ENCODE measurements at places on chromosomes 4 and X.

GRCh38 chrX:70635227-70635626, 190.6 kb downstream of the DLG3 start:
- no peak for DNase-seq

DNA sequence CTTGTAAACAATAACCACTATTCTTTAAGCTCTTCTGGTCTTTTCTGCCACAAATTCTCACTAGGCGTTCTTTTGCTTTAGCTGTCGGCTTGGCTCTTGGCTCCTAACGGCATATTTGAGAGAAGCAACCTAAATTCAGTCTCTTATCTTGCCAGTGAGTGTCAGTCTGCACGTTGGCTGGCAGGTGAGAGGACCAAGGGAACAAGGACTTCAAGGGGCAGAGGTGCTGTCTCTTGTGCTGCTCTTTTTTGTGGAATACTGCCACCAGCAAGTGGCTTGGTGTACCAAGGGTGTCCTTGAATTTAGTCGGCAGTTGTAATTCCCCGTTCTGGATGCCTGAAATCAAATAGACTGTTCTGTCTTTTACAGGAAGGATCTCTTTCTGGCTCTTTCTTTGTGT, 77.8 kb upstream of the SLC4A4 start:
- no peak for DNase-seq

DNA sequence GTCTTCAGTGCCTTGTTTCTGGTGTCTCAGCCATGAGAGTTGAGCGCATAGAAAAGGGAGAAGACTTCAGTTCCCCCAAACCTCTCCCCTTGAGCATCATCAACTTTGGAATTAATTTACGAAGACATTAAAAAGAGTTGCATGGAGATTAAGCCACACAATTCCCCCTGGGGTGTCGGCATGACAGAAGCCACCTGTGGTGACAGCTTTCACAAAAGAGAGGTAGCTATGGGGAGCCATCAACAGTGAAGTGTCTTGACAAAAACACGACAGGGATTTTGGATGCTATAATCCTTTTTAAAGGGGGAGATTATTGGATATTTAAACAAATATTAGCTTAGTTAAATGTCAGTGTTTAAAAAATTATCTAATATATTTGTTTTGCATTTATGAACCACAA, 307.6 kb downstream of the LDB2 start:
- no peak for DNase-seq

GRCh38 chr4:3655485-3655884, 110.7 kb upstream of the ADRA2C start:
- DNase-seq = no peak

GRCh38 chr4:127771535-127772275, 10.4 kb upstream of the HSPA4L start:
- no peak for DNase-seq

DNA sequence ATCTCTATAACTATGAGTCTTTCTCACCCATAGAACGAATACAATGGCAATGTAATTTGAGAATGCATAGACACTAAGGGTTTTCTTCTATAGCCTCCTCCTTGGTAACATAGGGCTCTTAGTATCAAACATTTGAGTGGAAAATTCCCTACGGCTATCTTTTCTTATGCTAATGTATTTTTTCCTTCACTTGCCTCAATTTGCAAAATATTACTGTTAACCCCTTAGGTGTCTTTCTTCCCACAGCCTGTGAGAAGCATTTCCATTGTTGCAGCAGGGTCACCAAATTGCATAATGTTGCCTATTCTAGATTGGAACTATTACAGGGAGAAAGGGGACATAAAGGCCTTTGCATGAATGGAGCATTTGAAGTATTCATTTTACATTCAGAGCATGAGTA, 140.5 kb upstream of the RAPGEF2 start:
- DNase-seq = no peak

DNA sequence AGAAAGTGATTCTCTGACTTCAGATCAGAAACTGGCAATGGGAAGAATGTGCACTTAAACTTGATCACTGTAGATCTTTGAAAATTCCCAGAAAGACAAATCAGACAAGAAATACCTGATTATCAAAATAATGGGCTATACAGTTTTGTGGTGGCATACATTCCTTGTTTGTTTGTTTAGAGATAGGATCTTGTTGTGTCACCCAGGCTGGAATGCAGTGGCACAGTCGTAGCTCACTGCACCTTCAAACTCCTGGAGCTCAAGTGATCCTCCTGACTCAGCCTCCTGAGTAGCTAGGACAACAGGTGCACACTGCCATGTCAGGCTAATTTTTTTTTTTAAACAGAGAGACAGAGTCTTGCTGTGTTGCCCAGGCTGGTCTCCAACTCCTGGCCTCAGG, 81.0 kb upstream of the SPRY1 start:
- DNase-seq = no peak

GRCh38 chrX:16113978-16114565, 9.3 kb upstream of the GRPR start:
- DNase-seq = no peak

GRCh38 chrX:267771-268261, 13.4 kb upstream of the PLCXD1 start:
- DNase-seq = no peak

- no peak for DNase-seq
These were observed 271.2 kb upstream of the SMIM31 start for GRCh38 chr4:164482758-164483157.

GRCh38 chr4:16694884-16695276, 203.6 kb downstream of the LDB2 start:
- DNase-seq = no peak

GRCh38 chr4:145937971-145938611, 532 bp downstream of the ZNF827 start:
- DNase-seq = no peak

GRCh38 chrX:119573222-119573621, 1.1 kb upstream of the UBE2A start:
- DNase-seq = no peak

- no peak for DNase-seq
These were observed 2.9 kb downstream of the CXCL8 start for GRCh38 chr4:73743281-73743680.

GRCh38 chr4:152462695-152463094, 73.2 kb downstream of the FBXW7 start:
- DNase-seq = no peak

GRCh38 chrX:28312965-28313364, 274.3 kb upstream of the IL1RAPL1 start:
- no peak for DNase-seq

GRCh38 chrX:150842198-150842685, 56.2 kb downstream of the CD99L2 start:
- no peak for DNase-seq

- DNase-seq = peak; percentile 11
These were observed 160.5 kb downstream of the ZNF518B start for GRCh38 chr4:10296730-10297129.

- DNase-seq = no peak
These were observed 813.8 kb upstream of the HTR2C start for GRCh38 chrX:113770071-113770470.

DNA sequence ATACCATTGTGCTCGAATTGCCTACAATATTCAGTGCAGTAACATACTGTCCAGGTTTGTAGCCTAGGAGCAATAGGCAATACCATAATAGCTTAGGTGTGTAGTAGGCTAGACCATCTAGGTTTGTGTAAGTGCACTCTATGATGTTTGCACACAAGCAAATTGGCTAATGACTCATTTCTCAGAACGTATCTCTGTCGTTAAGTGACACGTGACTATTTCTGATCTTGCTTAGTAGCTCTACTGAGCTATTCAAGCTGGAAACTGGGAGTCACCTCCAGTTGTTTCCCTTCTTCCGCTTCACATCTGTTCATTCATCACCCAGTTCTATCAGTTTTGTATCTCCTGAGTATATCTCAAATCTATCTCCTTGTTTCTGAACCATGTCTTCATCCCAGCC, 86.1 kb downstream of the HNRNPD start:
- DNase-seq = no peak

GRCh38 chrX:20527558-20528011, 260.9 kb upstream of the RPS6KA3 start:
- no peak for DNase-seq

DNA sequence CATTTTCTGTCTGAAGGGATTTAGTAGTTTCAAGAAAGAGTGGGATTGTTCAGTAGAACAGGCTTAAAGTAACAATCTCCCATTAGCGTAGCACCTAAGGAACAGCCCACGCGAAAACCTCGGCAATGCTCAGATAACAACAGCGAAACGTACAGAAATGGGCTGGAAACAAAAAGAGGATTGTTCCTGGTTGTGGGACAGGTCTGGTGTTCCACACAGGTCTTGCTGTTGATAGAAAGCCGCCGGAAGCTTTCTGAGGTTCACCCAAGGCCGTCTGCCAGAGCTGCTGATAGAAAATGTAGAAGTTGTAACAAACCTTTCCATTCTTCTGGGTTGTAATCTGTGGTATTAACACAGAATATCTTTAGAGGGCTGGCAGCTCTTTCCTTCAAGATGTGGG, 69.4 kb upstream of the CLCN4 start:
- no peak for DNase-seq

- DNase-seq = no peak
These were observed 8.3 kb downstream of the SPATA18 start for GRCh38 chr4:52059372-52059771.

GRCh38 chrX:118879586-118879985, 56.0 kb downstream of the ZCCHC12 start:
- DNase-seq = no peak

GRCh38 chr4:109547394-109547793, 12.7 kb upstream of the MCUB start:
- DNase-seq = no peak

DNA sequence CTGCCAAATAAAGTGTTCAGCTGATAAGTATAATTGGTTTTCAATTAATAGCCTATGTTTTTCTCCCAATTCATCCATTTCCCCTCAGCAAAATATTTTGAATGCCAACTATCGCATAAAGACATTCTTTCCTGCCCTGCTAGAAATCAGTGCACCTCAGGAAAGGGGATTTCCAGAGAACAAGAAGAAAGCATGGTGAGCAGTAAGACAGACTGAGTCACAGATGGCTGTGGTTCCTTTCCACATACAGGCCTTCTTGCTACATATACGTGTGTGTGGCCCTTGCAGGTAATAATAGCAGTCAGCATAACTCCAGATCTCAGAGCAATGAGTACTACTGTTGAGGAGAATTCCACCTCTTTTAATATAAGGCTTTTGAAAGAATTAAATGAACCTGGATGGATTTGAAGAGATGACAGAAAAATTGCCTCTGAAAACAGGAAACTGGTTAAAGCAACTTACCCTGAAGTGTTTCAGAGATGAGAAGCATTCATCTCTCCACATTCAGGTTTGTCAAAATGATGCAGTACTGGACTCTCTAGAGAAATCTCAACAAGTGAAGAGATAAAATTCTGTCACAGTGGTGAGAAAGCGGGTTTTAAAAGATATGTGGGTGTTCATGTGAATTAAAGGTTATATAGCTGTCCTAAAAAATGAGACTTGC, 13.6 kb downstream of the GASK1B start:
- no peak for DNase-seq

DNA sequence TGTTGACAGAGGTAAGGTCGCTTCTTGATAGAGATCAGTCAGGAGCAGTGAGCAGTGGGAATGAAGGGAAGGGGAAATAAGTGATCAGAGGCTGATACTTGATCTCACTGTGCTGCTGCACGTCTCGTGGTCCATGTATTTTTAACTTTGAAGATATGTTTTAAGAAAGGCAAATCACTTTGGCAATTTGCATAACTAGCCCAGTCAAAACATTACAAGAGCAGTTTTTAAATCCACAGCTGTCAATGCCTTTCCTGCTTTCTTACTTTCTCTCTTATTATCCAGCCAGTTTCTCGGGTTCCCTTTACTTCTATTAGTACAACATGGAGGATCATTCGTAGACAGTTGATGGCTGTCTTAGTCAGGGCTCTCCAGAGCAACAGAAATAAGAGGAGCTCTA, 472.8 kb downstream of the TMA16 start:
- no peak for DNase-seq

DNA sequence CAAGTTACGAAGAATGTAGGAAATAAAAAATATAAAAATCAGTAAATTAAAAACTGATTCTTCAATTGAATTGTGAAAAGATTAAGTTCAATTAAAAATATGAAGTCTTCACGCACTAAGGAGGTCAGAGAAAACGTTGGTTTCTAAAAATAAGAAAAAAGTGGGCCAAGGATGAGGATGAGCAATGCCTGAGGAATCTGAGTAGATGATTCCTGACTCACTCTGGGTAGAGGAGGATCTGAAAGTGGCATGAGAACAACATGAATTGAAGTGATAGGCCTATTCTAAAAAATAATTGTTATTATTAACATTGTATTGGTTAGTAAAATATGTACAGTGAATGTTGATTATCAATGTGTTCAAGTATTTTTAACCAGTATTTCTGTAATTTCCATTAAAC, 444.2 kb downstream of the GRIA2 start:
- DNase-seq = no peak

DNA sequence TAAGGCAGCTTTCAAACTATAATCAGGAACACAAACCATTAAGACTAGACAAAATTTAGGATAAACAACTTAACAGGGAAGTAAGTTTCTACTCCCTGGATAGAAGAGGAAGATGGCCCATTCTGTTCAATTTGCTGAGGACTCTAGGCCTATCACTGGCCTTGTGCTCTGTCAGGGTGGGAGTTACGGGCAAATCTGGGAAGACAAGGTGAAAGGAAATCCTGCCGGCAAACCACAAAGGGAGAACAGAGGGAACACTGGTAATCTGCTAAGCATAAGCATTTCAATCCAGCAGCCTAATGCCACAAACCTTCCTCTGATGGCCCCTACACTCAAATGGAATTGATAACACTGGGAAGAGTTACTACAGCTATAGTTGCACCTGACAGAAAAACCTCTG, 8.3 kb downstream of the GPR82 start:
- no peak for DNase-seq

GRCh38 chr4:2671267-2671895, 84.8 kb downstream of the TNIP2 start:
- DNase-seq = no peak

DNA sequence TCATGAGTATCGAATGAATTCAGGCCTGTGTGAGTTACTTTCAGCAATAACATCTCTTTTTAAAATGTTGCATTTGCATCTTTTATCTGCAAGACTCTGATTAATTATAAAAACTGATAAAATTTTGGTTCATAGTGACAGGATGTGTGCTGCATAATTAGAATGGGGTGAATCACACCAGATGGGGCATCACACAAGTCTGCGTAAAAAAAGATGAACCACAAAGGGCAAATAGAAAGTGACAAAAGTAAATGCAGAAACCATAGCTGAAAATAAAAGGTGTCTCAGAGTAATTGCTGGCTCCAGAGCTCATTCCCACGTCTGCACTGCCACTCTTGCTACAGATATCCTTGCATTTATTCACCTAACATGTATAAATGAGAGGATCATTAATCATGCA, 131.1 kb downstream of the HS3ST1 start:
- no peak for DNase-seq

Measured in posterior cingulate gyrus (tissue), 11 donors.